ENCODE measurements at places on chromosomes 6 and 20. TPM values are rescaled to one million over a fixed set of nuclear protein-coding genes. Genes with fewer than 3 reads are reported as not detected.

Gene ARID1B
- total RNA-seq = 101 TPM

Gene HLA-DPA1
- total RNA-seq = 185 TPM

Gene HCRTR2
- total RNA-seq = not detected

Gene GFOD1
- total RNA-seq = 17.4 TPM

Gene MAS1L
- total RNA-seq = 0.26 TPM

Gene AAR2
- 26.1 TPM for total RNA-seq

Gene THBD
- total RNA-seq = 11.6 TPM

Gene NRN1
- total RNA-seq = 6.4 TPM

DNA sequence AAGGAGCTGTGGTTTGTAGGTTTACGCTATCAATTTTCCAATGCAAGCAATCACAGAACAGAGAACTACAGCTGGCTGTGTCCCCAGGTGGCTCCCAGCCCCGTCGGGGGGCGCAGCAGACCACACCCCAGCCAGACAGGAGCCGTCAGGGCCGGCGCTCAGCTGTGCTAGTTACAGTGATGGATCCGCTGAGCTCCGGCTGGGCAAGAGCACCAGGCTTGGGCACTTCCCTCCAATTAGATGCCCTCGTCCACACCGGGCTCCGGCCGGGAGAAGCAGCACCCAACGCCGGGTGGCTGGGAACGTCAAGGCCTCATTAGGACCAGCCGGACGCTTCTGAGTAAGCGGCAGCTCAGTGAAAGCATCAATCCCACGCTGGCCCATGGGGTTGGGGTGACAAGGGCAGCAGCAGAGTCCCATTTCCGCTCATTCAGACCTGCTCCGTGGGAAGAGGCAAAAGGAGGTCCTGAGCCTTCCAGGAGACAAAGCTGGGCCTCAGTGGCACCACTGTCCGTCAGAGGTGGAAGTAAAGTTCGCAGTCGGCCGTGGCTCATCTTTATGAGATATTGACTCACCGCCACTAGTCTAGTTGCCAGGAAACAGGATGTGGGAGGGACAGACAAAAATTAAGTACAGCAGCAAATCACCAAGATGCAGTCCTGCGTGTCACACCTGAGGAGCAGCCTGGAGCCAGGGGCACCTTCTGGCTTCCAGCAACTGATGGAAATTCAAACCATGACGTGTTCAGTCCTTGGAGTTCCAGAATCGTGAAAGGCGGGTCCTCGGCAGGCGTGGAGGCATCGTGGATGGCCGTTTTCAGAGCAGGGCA lies 164.1 kb downstream of the TAF4 start:
- no peak for DNase-seq

- peak; percentile 69 for DNase-seq
Observed at GRCh38 chr6:87078983-87079616, 15.8 kb downstream of the CGA start.

DNA sequence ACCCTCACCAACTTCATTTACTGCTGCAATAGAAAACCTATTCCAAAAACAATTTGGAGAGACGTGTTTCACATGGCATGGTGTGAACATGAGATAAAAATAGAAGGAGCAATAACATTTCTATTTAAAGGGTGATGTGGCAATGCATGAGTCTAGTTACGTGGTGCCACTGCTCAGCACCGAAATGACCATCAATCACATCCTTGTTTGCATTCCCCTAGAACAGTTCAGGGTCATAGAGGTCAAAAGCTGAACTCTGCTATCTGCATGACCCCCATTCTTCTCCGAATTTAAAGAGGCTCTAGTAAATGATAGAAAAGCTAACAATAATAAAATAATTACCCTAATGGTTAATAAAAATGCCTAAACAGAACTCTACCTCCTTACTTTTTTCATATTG lies 29.5 kb downstream of the ROS1 start:
- DNase-seq = no peak

- no peak for DNase-seq
Observed at GRCh38 chr20:16694161-16694560, 35.7 kb upstream of the SNRPB2 start.

DNA sequence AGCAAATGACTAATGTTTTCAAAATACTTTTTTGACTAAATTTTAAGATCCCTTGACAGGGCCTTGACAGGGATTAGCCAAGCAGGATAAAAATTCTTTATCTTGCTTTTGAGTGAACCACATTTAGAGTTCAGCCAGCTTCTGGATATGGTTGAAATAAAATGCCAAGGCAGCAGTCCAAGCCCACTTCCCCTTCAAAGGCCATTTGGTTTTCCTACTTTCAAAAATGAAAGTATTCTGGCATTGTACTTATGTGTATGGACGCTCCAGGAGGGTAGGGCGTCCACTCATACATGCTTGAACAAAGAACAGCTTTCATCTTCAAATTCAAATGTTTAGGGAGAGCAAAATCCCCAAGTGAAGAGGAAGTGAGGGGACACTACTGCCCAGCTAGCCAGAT lies 82.3 kb upstream of the BCLAF1 start:
- DNase-seq = no peak

- DNase-seq = no peak
Observed at GRCh38 chr20:63219866-63220521, 4.1 kb upstream of the YTHDF1 start.

- DNase-seq = no peak
Observed at GRCh38 chr6:73062837-73063236, 162.5 kb downstream of the KHDC1L start.

DNA sequence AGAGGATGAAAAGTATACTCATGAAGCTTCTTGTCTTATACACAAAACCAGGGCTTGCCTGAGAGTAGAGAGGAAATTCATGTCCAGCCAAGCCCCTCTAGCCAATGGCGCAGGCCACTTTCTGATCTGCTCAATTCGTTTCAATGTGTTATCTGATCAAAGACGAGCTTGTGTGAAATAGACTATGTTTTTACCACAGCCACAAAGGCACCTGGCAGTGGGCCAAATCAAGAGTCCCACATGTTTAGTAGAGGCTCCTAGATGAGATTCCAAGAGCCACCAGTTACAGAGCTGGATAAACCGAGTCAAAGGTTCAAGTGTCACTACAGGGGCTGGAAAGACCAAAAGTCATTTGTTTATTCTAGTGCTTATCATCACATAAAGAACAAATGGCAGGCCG lies 34.9 kb downstream of the GPLD1 start:
- no peak for DNase-seq

GRCh38 chr20:8602389-8603116 lies 466.3 kb upstream of the PLCB4 start:
- DNase-seq = no peak

GRCh38 chr6:52115891-52116604 lies 28.6 kb upstream of the PKHD1 start:
- DNase-seq = no peak

Measured in mucosa of gallbladder (tissue), 1 donor.